Right hindlimb (tissue), 1 donor: ENCODE measurements at places on chromosomes 2 and 18.

GRCh38 chr2:85018049-85018447, 47.1 kb downstream of the KCMF1 start:
- no peak for DNase-seq

- DNase-seq = peak; percentile 34
Measured at GRCh38 chr18:77366720-77367641, 117.3 kb downstream of the GALR1 start.

DNA sequence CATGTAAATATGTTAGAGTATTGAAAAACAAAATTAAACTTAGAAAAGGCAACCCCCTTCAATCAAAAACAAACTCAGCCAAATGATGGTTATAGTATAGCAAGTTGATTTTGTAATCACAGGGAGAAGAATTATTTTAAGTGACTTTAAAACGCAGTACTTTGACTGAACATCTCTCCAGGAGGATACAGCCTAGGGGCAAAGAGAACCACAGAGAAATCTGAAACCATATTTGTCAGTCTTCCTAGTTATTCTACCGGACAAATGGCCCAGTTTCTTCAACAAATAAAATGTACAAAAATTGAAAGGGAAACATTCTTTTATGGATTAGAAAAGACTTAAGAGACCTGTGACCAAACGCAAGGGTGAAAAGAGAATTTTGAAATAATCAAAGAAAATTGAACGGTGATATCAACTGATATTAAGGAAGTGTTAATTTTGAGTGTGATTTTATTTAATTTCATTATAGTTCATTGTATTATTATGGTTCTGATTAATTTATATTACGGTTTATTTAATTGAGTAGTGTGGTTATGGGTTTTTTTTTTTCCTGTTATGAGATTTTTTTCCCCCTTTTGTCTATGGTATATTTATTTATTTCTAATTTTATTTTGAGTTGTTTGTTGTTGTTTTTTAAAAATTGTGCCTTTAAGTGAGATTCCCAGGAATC, 75.3 kb downstream of the HNRNPLL start:
- DNase-seq = no peak

- DNase-seq = no peak
Measured at GRCh38 chr2:99910902-99911301, 231.5 kb downstream of the AFF3 start.

GRCh38 chr2:23397478-23397877, 12.5 kb downstream of the KLHL29 start:
- no peak for DNase-seq

DNA sequence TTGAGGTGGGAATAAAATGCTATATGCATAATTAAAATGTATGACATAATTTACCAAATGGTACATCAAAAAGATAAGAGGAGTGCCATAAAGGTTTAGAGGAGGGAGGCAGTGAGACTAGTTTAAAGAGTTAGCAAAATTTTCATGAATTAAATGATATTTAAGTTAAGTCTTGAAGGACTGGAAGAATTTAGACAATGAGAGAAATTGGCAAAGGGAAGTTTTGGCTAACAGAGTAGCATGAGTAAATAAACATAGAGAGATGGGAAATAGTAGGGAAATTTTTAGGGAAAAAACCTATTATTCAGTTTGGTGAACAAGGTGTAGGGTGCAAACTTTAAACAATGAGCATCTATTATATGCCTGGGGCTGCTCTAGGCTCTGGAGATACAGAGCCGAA, 68.8 kb downstream of the CAVIN2 start:
- no peak for DNase-seq

GRCh38 chr18:46563317-46563716, 93.7 kb downstream of the LOXHD1 start:
- DNase-seq = no peak

DNA sequence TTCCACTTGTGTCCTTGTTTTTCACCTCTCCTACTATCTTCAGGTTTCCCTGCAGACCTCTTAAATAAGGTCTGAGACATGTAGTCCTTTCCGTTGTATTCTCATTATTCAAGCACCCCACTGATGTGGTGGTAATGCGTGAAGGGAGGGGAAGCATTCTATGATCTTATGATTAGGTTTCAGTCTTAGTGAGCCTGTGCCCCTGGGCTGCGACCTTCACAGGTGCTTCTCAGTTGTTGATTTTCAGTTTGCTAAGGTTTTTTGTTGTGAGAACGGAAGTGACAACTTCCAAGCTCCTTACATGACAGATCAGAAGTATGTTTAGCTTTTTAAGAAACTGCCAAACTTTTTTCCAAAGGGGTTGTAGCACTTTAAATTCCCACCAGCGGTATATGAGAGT, 41.3 kb downstream of the VPS54 start:
- DNase-seq = no peak

GRCh38 chr18:67261931-67262552, 254.5 kb downstream of the DSEL start:
- no peak for DNase-seq

DNA sequence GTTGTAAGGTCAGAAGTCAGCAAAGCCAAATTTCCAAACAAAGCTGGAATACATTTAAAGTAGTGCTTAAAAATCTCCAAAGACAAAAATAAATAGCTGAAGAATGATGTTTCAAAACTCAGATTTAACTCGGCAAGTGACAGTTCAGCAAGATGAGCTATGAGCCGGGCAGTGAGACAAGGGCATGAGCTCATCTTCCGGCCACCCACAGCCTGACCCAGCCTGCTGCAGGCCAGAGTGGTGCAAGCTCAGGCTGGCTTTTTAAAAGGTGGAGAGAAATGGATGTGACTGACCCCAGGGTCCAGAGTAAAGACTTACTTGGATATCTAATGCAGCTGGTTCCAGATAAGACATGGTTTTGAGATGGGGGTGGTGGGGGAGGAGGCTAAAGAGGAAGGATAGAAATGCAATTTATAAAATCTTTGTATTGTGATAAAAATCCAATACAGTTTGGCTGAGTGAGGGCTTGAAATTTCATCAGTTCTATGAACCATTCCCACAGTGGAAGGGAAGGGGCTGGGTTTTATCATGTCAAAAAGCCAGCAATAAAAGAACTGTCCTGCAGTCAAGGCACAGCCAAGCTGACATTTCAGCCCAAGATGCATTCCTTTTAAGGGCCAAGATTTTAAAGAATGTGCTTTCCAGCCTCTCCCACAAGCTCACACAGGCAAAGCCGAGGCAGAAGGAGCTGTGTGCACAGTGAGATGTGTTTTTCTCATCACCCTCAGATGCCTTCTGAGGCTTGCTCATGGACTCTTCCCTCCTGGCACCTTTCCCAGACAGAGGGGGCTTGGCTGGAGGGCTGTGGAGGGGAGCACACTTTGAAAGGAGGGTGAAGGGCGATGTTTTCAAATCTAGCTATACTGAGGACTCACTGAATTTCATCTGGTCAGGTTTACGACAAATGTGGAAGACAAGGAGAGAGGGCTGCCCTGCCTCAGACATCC, 97.9 kb upstream of the KLHL29 start:
- DNase-seq = peak; percentile 86

- DNase-seq = no peak
Measured at GRCh38 chr2:74735564-74735963, 81.5 kb downstream of the SEMA4F start.

DNA sequence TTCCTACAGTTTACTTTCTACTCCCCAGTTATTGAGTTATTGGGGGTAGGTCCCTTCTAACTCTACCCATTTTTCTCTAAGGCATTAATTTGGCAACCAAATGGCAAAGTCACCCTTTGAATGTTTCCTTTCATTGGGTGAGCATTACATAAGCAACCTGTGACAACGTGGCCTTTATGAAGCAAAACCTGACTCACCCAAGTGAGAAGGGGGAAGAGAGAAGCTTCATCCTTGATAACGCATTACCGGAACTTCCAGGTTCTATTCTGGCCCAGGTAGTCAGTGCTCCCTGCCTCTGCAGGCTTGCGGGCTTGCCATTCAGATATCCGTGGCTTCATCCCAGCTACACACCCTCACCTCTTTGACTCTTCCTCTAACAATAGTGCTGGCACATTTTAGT, 39.1 kb upstream of the FAM124B start:
- no peak for DNase-seq

GRCh38 chr2:44548221-44549098, 186.7 kb downstream of the CAMKMT start:
- no peak for DNase-seq

DNA sequence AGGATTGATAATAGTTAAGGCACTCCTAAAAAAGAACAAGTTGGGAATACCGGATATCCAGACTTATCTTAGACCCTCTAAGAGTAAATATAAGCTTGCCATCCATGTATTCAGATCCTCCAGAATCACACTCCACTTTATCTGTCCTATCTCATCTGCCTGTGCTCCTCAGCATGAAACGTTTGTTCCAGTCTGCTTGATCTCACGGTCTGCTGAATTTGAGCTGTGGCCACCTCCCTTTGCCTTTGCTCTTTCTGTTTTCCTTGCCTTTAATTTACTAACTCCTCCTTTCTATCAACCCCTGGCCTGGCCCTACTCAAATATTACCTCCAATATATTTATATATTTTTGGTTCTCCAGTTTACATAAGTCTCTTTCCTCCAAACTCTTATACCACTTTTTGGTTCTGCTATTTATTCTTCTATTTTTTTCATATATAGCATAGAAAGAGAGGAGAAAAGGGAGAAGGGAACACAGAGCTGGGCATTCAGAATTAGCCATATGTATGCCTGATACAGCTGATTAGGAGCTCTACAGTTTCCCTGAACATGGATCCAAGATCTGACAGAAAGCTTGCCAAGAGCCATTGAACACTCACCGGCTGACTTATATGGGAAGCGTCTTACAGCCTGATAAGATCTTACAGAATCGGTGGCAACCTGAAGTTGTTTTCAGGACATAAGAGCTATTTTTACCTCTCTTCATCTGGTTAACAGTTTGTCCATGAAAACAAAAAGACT, 21.8 kb upstream of the DNAJC27 start:
- DNase-seq = no peak

- no peak for DNase-seq
Measured at GRCh38 chr2:120255986-120256650, 3.5 kb downstream of the RALB start.

- peak; percentile 94 for DNase-seq
Measured at GRCh38 chr2:237413777-237414661, at the start of gene COL6A3. TSS of gene COL6A3 (minus strand) at chr2:237414164. CDS start at chr2:237396817, 17,347 bp downstream.

DNA sequence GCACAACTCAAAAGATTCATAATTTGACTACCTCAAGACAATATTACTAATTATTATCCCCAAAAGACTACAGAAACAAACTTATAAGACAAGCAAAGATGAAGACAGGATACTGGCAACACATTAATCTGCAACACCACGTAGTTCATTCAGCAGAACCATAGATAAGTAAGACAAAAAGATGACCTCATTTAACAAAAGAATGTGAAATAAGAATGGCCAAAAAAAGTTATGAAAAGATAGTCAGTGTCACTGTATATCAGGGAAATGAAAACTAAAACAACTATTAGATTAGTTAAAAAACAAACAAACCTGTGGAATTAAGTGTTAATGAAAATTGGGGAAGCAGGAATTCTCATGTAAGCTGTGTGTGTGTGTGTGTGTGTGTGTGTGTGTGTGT, 19.4 kb downstream of the PSMD14 start:
- DNase-seq = no peak

DNA sequence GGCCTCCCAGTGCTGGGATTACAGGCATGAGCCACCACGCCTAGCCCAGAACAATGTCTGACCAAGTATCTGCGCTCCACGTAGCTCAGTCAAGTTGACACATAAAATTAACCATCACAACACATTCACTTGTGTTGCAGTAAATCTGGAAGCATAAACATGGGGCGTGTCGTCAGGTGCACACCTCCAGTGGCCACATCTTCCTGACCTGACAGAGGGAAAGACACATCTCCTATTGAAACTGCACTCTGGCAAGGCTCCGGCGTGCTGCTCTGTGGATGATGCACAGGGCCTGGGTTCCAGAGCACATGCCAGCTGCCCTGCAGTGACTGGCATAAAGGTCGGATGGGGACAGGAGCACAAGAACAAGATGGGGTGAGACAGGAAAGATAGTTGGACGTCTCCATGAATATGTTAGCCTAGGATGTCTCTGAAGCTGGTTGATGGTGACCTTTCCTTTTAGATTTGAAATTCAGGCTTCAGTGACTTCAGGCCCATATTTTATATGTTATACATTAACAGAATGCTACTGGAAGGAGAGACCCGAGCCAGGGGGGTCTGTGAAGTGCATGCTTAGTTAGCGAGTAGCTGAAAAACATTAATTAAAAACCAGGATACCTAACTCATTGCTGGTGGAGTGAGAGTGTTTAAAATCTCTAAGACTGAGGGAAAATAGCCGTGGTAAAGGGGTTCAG, 10.9 kb downstream of the IMPA2 start:
- no peak for DNase-seq

DNA sequence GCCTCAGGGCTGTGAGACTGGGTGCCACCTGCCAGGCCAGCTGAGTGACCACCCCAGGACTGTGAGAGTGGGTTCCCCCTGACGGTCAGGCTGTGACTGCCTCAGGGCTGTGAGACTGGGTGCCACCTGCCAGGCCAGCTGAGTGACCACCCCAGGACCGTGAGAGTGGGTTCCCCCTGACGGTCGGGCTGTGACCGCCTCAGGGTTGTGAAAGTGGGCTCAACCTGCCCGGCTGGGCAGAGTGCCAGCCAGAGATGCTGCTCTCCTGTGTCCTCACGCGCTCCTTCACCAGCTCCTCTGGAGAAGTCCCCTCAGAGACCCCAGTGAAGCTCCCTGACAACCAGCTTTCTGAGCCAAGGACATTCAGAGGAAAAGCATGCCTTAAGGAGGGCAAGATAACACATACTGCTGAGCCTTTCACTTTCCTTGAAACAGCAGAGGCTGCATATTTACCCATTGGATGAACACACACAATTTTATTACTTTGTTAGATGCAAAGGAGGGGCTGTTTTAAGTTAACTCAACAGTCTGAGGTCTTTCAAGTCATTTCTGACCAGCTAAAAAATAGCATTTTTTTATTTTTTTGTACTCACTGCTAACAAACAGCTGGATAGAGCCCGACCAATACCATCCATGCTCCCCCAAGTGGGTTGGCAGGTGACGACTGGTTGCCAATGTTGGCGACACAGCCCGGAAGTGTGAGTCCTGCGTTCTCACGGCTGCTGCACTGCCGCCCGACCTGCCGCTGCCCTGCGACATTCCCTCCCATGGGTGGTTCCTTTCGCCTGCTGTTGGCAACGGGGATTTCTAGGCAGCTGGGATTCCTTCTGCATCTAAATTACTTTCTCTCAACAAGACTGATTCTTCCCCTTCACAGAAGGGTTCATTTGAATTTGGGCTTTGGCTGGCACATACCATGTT, 70.7 kb downstream of the NDUFA10 start:
- DNase-seq = no peak

- no peak for DNase-seq
Measured at GRCh38 chr2:84493514-84493913, 22.8 kb upstream of the DNAH6 start.

- no peak for DNase-seq
Measured at GRCh38 chr2:160126315-160126714, 63.9 kb upstream of the PLA2R1 start.
